ENCODE measurements at places on chromosomes 4 and X.
A peak's percentile ranks its signal among the peaks of the same experiment; 100 is the strongest.

GRCh38 chr4:5120468-5120867 is 69.2 kb downstream of the STK32B start:
- no peak for DNase-seq

DNA sequence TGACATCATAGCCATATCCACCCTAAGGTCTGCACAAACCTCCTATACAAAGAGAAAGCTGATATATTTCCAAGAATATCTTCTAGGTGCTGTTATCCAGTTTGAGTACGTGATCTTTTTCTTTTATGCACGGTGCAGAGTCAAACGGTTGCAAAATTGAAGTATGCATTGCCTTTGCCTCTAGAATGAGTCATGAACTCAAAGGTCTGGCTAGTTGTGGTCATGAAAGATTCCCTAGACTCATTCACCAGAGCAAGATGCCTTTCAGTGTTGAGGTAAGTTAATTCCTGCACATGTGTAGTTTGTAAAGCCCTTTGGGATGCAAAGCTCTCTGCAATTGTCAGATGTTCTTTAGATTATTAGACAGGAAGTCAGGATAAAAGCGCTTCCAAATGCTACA is 704.4 kb downstream of the PCDH19 start:
- DNase-seq: no peak

GRCh38 chr4:7678318-7678852 is 243.7 kb upstream of the PSAPL1 start:
- no peak for DNase-seq

GRCh38 chr4:40845154-40845835 is 95.5 kb downstream of the NSUN7 start:
- DNase-seq: no peak

DNA sequence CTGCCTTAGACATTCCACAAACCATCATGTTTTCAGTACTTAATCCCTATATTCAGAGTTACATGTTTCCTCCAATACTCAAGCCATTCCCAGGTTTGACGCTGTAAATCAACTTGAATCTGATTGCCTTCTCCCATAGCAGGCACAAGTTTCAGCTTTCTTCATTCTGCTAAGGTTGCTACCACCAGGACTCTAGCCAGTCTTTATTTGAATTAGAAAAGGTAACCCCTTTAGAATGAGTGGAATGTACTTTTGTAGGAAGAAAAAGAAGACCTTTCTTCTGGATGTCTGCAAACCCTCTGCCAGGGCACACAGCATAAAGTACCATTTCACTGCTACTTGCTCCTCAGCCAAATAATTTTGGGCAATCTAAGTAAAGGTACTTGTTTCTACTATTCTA is 10.7 kb upstream of the RBMXL3 start:
- DNase-seq: no peak

DNA sequence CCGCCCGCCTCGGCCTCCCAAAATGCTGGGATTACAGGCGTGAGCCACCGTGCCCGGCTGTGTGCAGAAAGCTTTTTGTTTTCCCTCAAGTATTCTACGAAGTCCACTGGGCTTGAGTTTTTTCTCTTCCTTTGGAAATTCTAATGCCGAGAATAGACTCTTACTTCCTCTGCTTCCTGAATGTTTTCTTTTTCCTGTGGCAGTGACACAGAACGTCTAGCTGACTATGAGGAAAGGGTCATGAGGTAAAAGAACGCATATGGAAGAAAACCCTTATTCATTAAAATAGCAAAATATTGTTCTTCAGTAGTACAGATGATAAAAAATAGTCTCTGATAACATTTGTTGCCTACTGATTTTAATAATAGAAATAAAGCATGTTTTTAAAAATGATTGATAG is 4.9 kb upstream of the SLC25A4 start:
- no peak for DNase-seq

DNA sequence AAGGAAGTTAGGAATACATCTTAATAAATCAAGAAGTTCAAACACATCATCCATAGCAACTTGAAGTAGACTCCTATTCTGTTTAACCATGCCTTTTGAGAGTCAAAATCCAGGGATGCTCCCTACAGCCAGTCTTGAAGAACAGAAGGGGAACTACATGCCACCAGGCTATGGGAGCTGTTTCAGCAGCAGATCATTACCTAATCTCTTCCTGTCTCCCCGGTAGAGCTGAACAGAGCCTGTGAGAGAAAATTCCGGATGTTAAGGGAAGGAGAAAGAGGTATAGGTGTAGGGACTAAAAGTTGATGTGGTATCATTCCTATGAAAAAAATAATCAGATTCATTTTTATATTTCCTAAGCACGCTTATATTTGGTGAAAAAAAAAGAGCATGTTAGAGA is 352.2 kb downstream of the SPRY1 start:
- DNase-seq: no peak

GRCh38 chr4:137748616-137749015 is 216.3 kb upstream of the PCDH18 start:
- DNase-seq: no peak

DNA sequence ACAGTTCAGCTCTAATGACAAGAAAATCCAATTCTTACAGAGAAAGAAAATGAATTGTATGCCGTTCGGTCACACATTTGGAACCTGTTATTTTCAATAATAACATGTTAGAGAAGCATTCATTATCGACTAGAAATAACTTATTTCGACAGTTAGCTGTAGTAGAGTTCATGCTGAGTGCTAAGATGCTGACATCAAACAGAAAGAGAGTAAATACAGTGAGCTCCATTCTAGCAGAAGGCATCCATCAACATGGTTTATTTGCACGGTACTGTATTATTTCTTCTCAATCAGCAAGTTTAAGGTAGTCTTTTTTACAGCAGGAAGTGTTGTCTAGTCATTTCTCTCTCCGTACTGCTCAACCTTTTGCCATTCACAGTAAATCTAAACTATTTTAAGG is 732.1 kb downstream of the STIM2 start:
- no peak for DNase-seq

DNA sequence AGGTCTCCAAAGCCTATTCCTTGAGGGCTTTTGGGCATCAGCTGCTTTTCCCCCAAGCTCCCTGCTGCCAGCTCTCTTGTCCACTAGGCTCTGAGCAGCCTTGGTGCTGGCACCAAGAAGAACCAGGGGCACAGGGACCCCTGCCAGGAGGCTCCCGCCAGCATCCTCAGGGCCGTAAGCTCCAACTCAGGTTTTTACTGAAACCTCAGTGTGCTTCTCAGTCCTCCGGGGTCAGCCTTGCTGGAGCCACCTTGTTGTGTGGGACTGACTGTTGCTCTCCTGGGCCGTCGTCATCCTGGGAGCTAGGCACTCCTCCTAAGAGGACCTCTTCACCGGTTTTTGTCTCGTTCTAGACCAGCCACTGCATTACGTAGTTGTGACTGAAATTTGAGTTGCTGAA is 38.9 kb downstream of the NOP14 start:
- DNase-seq: no peak

GRCh38 chr4:156999175-156999517 is 27.5 kb upstream of the PDGFC start:
- DNase-seq: peak; percentile 69

DNA sequence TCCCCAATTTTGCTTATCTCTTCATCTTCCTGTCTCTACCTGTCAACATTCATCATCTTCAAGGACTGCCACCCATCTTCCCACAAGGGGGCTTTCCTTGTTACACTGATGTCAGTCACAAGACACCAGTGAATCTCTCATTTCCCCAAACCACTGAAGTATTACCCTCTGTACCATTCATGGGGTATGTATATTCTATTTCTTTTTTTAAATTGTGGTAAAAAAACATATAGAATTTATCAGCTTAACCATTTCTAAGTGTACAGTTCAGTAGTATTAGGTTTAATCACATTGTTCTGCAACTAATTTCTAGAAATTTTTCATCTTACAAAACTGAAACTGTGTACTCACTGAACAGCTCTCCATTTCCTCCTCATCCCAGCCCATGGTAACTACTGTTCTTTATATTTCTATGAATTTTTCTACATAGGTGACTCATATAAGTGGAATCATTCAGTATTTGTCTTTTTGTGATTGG is 98.6 kb downstream of the LARP7 start:
- DNase-seq: no peak

DNA sequence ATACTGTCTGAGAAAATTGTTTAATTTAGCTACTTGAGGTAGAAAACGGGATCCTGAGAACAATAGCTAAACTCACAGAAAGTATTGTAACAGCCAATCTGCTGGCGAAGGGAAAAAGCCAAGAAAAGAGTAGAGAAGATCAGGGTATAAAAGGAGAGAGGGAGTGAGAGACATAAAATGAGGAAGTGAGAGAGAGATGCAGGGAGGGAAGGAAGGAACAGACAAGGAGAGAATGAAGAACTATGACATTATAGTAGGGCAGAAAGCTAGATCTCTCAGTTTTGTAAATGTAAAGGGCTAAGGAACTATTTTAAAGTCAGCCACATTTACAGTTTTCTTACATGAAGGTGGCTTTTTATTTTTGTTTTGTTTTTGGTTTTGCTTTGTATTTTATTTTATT is 1.6 kb upstream of the GIMD1 start:
- peak; percentile 66 for DNase-seq

DNA sequence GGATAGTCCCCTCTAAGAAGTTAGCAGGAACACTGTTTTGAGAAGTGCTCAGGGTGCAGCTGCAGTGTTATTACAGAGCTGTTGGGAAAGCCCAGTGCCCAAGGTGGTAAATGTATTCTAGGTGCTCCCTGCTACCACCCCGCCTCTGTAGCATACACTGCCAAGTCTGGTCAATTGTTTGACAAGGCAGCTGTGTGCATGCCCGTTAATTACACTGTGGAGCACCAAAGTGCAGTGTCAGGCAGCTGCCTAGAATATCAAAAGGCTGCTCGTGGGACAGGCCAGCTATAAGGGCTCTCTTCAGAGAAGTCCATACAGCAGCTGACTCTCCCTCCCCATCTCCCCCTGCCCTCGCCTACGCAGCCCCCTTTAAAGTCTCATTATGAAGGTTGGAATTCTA is 99.9 kb upstream of the KLHL13 start:
- no peak for DNase-seq

GRCh38 chr4:66577922-66578321 is 907.6 kb upstream of the EPHA5 start:
- DNase-seq: no peak

DNA sequence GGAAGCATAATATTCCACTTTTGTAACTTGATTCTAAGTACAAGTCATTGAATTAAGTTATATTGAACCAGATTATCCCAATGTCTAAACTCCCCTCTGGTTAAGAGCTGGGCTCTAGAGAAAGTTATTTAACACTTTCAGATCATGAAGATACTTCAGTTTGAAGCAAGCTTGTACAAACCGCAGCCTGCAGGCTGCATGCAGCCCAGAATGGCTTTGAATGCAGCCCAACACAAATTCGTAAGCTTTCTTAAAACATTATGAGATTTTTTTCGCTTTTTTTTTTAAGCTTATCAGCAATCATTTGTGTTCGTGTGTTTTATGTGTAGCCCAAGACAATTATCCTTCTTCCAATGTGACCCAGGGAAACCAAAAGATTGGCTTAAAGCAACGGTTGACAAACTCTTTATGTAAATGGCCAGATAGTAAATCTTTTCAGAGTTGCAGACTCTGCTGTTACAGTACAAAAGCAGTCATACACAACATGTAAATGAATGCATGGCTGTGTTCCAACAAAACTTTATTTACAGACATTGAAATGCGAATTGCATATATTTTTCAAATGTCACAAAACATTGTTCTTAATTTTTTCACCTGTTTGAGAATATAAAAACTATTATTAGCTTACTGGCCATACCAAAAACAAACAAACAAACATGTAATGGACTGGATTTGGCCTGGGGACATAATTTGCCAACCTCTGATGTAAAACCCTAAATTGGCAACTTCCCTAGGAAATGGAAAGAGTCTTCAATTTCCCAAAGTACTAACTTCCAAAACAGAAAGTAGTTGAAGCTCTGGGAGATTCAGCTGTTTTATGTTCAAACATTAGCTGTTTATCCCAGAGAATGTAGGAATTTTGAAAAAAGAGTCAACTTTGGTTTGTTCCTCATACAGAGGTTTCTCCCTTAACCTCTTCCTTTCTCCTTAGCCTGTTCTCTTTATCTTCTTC is 201.1 kb upstream of the MBNL3 start:
- DNase-seq: no peak

DNA sequence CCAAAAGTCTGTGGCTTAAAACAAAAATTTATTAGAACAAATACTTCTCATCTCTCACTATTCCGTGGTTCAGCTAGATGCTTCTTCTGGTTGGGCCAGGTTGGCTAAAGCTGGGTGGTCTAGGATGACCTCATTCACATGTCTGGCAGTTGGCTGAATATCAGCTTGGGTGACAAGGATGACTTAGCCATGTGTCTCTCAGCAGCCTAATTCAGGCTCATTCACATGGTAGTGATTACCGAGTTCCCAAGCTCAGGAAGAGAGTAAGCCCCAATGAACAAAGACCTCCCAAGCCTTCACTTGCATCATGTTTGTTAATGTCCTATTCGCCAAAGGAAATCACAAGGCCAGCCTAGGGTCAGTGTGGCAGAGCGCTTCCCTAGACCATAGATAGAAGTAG is 119.4 kb downstream of the FANCB start:
- no peak for DNase-seq

- no peak for DNase-seq
Measured at GRCh38 chr4:71476240-71476639, 137.4 kb downstream of the SLC4A4 start.

- no peak for DNase-seq
Measured at GRCh38 chrX:63784902-63785707, at the start of gene ARHGEF9. TSS of gene ARHGEF9 (minus strand) at chrX:63785214. CDS start at chrX:63785145, 69 bp downstream.

GRCh38 chr4:113955948-113956347 is 23.5 kb downstream of the ARSJ start:
- no peak for DNase-seq

DNA sequence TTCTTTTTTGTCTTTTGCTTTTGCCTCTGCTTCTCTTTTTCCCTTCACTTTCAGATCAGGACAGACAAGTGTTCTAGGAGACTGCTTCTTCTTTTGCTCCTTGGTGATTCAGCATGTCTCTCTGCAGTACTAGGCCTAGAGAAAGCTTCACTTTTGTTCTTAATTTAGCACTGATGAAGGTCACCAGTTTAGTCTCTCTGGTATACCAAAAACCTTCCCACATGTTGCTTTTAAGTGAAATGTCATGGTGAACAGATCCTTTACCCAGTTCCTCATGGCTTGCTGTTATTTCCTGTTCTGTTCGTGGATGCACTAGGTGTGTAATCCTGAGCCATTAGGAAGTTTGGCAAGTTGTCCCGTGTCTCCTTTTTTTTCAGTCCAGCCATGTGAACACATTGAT is 53.3 kb downstream of the NBDY start:
- DNase-seq: peak; percentile 75

DNA sequence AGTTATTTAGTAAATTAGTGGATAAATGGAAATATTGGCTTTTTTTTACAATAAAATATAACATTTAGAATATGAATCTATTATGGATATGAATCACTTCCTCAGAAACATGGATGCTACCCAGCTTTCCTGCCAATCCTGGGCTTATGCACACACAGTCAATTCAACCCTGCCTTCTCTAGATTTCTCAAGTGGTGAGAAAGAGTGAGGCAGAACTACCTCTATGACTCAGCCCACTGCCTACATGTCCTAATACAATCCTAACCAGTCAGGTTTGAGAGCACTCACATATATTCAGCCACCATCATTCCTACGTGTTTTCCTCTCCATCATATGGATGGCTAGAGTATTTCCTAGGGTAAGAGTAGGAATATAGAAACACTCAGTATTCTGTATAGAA is 91.1 kb upstream of the ANKRD50 start:
- DNase-seq: no peak
